ENCODE measurements at places on chromosomes 1 and 21. TPM values are rescaled to one million over a fixed set of nuclear protein-coding genes. Genes with fewer than 3 reads are reported as not detected.

DNA sequence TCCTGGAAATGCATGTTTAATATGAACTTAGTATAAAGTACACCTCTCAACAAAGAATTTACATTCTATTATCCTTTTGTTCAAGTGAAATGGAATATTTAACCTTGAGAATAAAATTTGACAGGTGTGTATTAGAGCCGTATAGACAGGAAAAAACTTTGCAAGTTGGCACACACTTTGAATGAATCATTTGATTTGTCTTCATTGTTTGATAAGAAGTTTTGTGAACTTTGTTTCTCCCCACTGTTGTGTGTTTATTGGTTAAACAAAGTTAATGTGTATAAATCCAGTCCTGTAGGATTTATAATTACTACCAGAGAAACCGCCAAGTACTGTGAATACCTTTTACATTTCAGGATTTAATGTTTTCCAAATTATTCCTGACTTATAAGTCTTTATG lies 2.0 kb downstream of the SYDE2 start:
- DNase-seq, result no peak

- DNase-seq, result no peak
These were observed 75.1 kb upstream of the NRIP1 start for GRCh38 chr21:15139898-15140297.

DNA sequence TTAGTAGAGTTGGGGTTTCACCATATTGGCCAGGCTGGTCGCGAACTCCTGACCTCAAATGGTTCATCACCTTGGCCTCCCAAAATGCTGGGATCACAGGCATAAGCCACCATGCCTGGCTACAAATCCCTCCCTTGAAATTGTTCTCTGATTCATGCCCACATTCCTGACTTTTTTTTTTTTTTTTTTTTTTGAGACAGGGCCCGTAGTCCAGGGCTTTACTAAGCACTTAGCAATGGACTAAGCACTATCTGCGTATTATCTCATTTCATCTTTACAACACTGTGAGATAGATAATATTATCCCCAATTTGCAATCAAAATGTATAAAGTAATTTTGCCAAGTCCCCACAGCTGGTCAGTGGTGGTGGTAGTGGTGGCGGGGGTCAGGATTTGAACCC lies 58.9 kb downstream of the VWA5B1 start:
- DNase-seq, result no peak

The HFM1 gene
- total RNA-seq, result not detected

DNA sequence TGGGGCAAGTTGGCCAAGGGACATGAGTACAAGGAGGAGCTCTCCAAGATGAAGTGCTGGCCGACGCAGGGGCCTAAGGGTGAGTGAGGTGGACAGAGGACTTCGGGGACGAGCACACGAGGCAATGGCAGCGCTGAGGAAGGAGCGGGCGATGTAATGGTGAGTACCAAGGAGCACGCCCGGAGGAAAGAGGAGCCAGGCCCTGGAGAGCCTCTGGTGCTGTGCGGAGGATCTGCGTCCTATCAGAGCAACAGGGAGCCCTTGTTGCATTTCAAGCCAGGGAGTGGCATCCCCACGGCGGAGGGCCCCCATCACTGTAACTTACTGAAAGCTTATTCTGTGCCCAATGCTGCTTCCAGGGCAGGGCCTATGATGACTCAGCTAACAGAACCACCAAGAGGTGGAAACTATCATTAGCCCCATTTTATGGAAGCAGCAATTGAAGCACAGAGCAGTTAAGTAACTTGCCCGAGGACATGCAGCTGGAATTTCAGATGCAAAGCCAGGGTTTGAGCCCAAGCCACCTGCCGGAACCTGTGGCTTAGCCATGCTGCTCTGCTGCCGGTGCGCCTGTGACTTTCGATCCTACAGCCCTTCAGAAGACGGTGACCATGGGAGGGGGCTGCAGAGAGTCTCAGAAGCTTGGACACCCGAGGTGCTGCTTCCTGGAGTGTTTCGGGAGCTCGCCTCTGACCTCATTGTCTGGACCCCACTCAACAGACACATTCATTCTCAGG lies 17.6 kb upstream of the AJAP1 start:
- DNase-seq, result no peak

The GJB3 gene
- total RNA-seq, result not detected

DNA sequence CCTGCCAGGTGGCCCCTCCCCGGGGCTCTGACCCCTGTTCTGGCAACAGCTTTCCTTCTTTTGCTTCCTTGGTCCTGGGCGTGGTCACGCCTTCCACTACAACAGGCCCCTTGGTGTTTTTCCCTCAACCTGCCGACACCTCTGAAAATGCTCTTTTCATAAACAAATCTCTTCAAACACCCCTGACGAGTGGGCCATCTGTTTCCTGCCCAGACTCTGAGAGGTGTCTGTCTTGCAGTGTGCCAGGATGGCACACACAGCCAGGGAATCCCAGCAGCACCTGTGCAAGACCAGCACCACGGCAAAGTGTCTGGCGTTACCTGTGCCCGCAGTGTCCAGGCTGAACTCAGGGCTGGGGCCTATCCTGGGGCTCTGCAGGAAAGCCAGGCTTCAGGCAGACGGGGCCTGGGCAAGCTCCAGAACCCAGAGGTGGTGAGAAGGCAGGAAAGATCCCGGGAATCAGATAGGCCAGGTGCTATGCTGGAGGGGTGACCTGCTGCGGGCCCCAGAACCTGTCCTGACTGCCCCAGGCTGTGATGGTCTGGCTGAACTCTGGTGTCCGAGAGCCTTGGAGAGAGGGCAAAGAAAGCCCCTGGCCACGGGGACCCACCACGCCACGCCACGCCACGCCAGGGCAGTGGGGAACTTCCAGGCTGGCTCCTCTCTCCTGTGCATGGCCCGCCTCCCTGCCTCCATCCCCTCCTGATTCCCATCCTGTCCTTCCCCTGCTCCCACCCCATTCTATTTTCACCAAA lies 88.9 kb downstream of the SIK1 start:
- no peak for DNase-seq

DNA sequence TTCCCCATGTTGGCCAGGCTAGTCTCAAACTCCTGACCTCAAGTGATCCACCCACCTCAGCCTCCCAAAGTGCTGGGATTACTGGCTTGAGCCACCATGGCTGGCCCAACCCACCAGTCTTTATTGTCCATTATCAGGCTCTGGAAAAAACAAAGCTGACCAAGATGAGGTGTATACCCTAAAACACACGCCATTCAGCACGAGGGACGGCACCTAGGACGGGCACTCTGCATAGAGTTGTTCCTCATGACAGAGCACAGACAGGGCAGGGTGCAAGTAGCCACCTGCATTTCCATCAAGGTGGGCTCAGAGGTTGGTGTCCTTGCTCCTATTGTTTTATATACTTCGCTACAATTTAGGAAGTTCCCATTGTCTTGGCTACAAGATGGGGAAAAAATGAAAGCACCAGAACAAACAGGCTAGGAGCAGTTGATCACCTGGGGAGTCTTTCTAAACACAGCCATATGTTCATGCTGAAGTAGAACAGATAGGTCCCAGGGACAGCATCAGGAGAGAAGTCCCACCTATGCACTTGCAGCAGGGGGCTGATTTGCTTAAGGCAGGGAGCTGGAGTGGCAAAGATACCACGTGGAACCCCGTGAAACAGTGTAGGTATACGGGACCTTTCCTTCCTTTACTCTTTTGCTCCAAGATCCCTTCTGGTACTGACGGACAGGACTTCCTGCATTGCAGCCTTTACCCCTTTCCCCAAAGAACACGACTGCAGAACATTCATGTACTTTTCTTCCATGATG lies 4.5 kb downstream of the KRTCAP2 start:
- no peak for DNase-seq

DNA sequence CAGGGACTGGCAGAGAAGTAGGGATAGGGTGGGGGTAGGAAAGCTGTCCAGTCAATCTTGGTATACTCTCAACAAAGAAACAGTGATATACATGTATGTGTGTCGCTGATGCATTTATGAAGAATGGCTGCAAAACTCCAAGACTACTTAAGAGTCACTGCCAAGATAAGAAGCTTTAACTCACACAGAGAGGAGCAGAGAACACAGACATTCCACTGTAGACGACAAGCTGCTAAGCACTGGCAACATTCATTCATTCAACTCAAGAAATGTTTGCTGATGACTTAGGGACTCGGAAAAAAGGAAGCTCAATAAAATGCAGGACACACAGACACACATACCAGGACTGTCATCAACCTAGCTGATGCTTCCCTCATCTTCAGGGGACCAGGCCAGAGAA lies 5.5 kb downstream of the CTNNBIP1 start:
- no peak for DNase-seq

DNA sequence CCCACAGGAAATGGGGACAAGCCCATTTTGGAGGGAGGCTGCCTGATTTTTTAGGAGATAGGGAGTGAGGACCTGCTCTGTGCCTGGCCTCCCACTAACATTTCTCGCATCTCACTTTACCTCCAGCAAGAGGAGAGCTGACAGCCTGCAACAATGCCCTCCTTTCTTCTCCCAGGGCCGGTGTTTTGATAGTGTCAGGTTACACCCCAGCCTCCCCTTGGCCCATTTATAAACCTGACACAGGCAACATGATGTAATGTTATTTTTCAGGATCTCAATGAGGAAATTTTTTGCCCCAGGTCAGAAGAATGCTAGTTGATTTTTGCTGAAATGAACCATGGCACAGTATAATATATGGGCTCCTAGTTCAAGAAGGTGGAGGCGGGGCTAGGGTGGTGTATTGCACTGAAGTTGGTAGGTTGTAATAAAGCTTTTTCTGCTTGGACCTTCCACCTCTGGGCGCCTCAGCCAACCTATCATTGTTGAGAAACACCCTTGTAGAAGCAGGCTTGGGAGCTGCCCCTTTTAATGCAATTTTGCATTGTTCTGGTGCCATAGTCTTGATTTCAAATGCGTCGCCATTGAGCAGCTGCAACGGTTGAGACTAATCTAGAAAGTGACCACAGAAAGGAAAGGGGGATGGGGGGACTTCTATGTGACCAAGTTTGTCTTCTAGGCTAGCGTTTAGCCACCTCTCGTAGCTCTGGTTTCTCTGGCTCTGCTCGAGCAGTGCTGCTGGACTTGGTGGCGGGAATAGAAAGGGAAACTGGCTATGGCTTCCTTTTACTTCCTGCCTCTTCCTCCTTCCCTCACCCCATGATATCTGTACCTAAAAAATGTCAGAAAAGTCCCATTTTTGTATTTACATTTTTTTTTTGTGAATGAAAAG lies 53.0 kb downstream of the PBX1 start:
- DNase-seq, result no peak

DNA sequence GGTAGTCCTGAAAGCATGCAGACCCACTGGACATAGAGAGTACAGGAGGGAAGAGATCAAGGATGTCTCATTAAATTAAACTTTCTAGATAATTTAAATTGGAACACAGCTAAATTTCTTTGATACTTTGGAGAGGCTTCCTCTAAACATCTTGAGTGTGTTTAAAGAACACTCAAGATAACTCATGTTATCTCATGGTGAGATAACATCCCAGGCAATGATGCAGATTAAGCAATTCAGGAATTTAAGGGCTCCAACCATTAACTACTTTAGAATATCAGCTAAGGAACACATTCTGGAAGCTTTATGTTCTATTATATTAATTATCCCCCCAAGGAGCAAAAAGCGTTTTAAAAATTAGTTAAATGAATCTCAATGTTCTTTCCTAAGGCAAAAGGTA lies 289.2 kb upstream of the RUNX1 start:
- DNase-seq, result no peak

DNA sequence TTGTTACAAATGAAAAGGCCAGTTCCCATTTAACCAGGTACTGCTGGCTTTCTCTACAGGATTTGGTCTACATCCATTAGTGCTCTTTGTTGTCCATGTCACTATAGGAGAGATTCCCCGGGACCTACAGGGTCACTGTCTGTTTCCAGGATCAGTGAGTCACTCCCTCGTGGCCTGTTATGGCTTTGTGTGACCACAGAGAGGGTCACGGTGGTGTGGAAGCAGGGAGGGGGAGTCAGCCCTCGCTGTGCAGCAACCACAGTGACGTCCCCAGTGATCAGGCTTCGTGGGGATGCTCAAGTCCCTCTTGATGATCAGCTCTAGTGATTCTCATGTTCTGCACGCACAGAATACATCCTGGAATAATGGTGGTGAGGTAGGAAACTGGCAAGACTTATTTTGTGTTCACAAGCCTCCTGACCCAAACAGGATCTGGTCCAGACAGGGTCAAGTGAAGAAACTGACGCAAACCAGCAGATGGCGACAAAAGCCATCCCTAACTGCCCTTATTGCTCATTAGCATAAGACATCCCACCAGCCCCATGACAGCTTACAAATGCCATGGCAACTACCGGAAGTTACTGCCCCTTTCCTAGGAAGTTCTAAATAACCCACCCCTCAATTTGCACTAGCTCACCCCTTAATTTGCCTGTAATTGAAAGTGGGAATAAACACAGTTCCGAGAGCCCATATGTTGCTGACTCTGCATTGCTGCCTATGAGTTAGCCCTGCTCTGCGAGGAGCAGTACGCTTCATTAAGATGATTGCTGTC lies 98.5 kb downstream of the DISC1 start:
- no peak for DNase-seq

GRCh38 chr1:6628971-6629479 lies 4.4 kb downstream of the THAP3 start:
- no peak for DNase-seq

GRCh38 chr1:161999301-162000052 lies 24.2 kb downstream of the OLFML2B start:
- DNase-seq, result no peak

DNA sequence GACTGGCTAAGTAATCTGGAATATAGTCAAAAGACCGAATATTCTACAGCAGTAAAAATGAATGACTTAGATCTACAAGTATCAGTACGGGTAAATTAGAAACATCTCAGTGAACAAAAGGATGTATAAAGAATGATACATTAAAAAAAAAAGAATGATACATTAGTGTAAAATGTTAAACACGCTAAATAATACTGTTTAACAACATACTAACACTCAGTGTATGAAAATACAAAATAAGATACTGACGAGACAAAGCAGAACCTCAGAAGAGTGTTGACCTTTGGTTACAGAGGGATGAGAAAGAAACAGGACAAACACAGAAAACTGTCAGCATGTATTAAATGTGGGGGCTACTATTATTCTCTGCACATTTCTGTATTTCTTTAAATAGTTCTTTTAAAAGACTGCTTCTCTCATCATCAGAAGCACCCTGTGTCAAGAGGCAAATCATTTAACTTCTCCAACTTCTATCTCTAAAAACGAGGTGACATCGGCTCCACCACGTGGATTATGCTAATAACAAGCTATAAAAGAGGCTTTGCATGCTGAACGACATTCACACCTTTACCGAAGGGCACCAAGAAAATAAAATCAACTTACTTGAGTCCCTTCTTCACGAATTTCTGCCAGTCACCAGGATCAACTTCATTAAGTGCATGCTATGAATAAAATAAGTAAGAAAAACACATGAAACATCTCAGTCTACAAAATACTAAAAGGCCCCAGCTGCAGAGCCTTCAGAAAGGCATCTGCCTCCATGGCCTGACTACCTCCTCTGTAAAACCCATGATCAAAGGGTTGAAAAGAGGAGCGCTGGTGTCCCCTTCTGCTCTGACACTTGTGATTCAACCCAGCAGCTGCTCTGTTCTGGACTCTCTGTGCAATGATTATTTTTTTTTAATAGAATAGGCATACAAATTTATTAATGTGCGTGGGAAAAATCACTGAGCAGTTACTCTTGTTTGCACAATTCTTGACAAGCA lies 42.5 kb downstream of the MRAP start:
- DNase-seq, result no peak

The GUK1 gene
- 245 TPM for total RNA-seq

The EPHB2 gene
- 0.22 TPM for total RNA-seq

- no peak for DNase-seq
These were observed 15.1 kb upstream of the IL22RA1 start for GRCh38 chr1:24157918-24158481.

All from CD8-positive, alpha-beta memory T cell (primary cell).